IMR-90 (cell line): ENCODE measurements at places on chromosomes 3 and 15.

DNA sequence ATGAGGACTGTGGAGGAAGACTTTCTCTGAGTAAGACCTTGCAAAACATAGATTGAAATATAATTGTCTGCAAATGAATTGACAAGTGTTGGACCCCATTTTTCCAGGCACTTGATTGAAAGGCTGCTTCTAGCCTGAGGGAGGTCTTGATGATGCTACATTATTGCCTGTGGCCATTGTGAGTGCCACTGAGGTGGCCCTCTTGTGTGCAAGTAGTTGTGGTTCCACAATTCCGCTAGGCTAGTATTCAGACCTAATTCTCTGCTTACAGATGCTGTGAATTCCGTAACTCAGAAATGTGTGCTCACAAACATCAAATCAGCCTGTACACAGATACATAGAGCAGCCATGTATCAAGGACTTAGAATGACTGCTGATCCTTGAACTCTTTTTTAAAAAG, 34.7 kb downstream of the FNDC3B start:
- no peak for DNase-seq
- no peaks in the 10 kb centered on the region for H3K27me3 ChIP-seq
- peaks cover 13% of the 10 kb centered on the region for H3K36me3 ChIP-seq

DNA sequence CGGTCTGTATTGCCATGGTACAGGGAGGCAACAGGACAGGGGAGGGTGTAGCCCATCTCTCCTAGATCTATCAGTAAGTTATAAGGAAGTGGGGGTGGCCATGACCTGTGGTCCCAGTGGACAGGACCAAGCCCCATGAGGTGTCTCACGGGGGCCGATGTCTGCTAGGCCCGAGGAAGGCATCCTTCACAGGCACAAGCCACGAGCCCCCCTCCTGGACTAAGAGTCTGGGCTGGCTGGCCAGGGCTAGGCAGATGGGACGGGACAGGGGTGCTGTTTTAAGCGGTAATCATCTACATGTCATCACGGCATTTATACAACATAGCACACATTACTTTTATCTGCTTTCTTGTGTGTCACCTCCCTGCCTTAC, 2.6 kb upstream of the TBC1D2B start:
- H3K27me3 ChIP-seq = no peaks in the 10 kb centered on the region
- H3K36me3 ChIP-seq = no peaks in the 10 kb centered on the region
- no peak for DNase-seq
- no peak overlapping the region for H3K4me3 ChIP-seq

- no peak overlapping the region for H3K27ac ChIP-seq
- no peaks in the 10 kb centered on the region for H3K36me3 ChIP-seq
- no peak overlapping the region for H3K4me3 ChIP-seq
- DNase-seq = peak; percentile 81
Observed at GRCh38 chr15:70236341-70237086, 138.8 kb upstream of the TLE3 start.

- no peaks in the 10 kb centered on the region for H3K36me3 ChIP-seq
- no peak for DNase-seq
- no peaks in the 10 kb centered on the region for H3K4me1 ChIP-seq
- H3K4me3 ChIP-seq = no peak overlapping the region
Observed at GRCh38 chr3:18885612-18886011, 262.7 kb upstream of the KCNH8 start.

- H3K36me3 ChIP-seq = no peaks in the 10 kb centered on the region
- no peak overlapping the region for H3K27ac ChIP-seq
- no peaks in the 10 kb centered on the region for H3K27me3 ChIP-seq
- no peak overlapping the region for H3K4me3 ChIP-seq
- DNase-seq = no peak
Observed at GRCh38 chr3:62798000-62798399, 77.2 kb downstream of the CADPS start.

DNA sequence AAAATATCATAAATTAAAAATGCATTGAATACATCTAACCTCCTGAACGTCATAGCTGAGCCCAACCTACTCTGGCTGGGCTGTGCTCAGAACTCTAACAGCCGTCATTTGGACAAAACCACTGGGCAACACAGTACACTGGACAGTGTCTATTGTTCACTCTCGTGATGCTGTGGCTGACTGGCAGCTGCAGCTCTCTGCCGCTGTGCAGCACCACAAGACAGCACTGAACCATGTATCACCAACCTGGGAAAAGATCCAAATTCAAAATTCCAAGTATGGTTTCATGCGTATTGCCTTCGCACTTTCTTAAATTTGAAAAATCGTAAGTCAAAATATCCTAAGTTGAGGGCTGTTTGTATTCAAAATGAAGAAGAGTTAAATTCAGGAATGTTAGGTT, 145.1 kb upstream of the CNTN4 start:
- no peak overlapping the region for H3K27ac ChIP-seq
- H3K4me1 ChIP-seq = no peaks in the 10 kb centered on the region
- no peak overlapping the region for H3K4me3 ChIP-seq
- no peaks in the 10 kb centered on the region for H3K36me3 ChIP-seq

DNA sequence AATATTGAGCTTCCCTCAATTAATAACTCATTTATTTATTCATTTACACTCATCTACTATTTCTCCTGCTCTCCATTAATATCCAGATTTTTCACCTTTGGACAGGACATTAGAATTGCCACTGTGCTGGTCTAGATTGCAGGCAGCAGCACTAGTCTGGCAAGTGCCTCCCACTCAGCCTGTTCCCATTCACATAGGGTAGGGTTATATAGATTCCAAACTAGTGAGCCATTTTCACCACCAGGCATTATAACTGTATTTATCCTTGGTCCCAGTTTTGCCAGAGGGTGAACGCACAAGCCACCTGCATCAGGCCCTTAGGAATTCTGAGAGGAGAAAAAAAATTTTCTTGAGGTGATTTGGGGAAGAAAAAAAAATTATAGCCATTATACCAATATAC, 44.5 kb downstream of the ANAPC13 start:
- peak; percentile 54 for DNase-seq
- no peak overlapping the region for H3K27ac ChIP-seq
- no peak overlapping the region for H3K4me3 ChIP-seq
- H3K4me1 ChIP-seq = peaks cover 3% of the 10 kb centered on the region

DNA sequence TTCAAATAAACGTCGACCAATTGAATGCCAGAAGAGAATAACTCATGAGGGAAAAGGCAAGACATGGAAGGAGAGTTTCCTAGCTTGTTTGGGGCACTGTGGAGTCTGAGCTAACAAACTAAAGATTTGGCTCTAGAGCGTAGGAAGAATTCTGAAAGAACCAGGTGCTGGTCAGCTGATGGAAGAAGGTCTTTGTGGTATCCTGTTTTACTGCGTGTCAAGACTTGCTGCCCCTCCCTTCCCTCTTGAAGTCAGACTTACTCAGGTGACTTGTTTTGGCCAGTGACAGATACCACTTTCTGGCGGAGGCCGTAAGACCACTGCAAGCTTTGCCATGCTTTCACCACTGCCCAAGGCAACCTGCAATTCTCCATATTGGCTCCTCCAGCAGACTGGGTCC, 673 bp upstream of the HCLS1 start:
- peaks cover 28% of the 10 kb centered on the region for H3K36me3 ChIP-seq
- DNase-seq = no peak
- no peak overlapping the region for H3K27ac ChIP-seq
- H3K27me3 ChIP-seq = no peaks in the 10 kb centered on the region

DNA sequence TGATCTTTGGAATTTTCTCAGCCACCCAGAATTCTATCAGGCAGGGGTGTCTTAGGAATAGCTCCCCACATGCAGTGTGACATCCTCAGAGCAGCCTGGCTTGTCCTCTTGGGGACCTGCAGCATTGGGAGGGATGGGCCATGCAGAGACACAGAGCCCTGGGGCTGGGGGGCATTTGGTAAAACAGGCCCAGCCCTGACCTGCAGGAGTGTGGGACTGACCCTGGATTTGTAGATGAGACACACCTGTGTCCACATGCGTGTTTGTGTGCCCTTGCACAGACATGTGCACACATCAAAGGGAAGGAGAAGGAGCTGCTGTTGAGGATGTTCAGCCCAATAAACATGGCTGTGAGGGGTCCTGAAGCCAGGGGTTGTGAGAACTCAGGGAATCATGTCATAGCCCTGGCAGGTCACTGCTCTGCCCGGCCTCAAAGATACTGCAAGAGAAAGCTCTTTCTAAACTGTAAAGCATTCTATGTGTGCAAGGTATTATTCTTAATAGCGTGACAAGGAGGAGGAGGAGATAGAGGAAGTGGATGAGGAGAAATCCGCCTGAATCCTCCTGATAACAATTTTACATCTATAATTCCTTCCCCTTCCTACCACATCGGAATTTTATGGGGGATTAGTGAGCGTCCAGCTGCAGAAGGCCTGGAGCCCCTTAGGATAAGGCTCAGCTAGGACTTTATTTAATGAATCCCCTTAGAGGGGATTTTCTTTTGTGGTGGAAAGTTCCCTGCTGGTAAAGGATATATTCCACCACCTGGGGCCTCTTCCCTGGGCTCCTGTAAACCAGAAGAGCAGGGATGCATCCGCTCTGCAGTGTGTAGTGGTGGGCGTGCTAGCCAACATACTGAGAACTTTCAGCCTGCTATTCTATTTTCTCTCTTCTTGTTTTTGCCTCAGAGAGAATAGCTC, 245.5 kb downstream of the EPHB1 start:
- no peaks in the 10 kb centered on the region for H3K4me1 ChIP-seq
- no peak overlapping the region for H3K27ac ChIP-seq
- H3K36me3 ChIP-seq = no peaks in the 10 kb centered on the region
- H3K27me3 ChIP-seq = no peaks in the 10 kb centered on the region

DNA sequence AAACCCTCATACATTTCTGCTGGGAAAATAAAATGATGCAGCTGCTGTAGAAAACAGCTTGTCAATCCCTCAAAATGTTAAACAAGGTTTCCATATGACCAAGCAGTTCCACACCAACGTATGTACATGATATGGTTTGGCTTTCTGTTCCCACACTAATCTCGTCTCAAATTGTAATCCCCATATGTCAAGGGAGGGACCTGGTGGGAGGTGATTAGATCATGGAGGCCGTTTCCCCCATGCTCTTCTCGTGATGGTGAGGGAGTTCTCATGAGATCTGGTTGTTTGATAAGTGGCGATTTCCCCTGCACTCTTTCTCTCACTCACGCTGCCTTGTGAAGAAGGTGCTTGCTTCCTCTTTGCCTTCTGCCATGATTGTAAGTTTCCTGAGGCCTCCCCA, 100.6 kb upstream of the SLC24A5 start:
- DNase-seq = no peak
- H3K27ac ChIP-seq = no peak overlapping the region
- H3K27me3 ChIP-seq = peaks cover 4% of the 10 kb centered on the region; the same call in 1 of the 2 replicates
- H3K4me3 ChIP-seq = no peak overlapping the region
- H3K36me3 ChIP-seq = no peaks in the 10 kb centered on the region

GRCh38 chr15:52529341-52529924, 753 bp upstream of the MYO5A start:
- DNase-seq = no peak
- peaks cover 8% of the 10 kb centered on the region for H3K27me3 ChIP-seq
- peak overlapping the region; percentile 25 for H3K27ac ChIP-seq

DNA sequence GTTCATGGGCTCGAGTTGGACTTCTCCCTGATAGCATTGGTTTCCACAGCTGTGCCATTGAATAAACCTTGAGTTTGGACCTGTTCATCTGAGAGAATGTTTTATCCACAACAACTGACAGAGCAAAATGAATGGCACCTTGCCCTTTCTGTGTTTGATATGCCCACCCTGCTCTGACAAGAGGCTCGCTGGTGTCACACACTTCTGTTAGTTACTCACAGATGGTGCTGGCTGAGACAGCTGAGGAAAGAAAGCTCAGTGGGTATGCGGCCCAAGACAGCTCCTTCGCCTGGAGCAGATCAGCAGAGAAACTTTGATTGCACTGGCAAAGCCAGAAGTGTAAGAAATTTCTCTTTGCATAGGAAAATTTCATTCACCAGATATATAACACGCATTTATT, 2.5 kb upstream of the CAPN3 start:
- H3K27me3 ChIP-seq = no peaks in the 10 kb centered on the region
- H3K27ac ChIP-seq = no peak overlapping the region
- peaks cover 4% of the 10 kb centered on the region; the same call in 1 of the 2 replicates for H3K36me3 ChIP-seq
- H3K4me3 ChIP-seq = no peak overlapping the region
- H3K4me1 ChIP-seq = no peaks in the 10 kb centered on the region

GRCh38 chr3:129087138-129087702, 26.6 kb downstream of the GP9 start:
- peaks cover 4% of the 10 kb centered on the region for H3K4me1 ChIP-seq
- no peak overlapping the region for H3K4me3 ChIP-seq
- no peaks in the 10 kb centered on the region for H3K27me3 ChIP-seq
- DNase-seq = peak; percentile 23
- H3K27ac ChIP-seq = peak overlapping the region; percentile 20; the same call in 1 of the 2 replicates

GRCh38 chr15:73331991-73332925, 36.5 kb downstream of the HCN4 start:
- no peak for DNase-seq
- peaks cover 44% of the 10 kb centered on the region for H3K27me3 ChIP-seq
- H3K4me1 ChIP-seq = no peaks in the 10 kb centered on the region

DNA sequence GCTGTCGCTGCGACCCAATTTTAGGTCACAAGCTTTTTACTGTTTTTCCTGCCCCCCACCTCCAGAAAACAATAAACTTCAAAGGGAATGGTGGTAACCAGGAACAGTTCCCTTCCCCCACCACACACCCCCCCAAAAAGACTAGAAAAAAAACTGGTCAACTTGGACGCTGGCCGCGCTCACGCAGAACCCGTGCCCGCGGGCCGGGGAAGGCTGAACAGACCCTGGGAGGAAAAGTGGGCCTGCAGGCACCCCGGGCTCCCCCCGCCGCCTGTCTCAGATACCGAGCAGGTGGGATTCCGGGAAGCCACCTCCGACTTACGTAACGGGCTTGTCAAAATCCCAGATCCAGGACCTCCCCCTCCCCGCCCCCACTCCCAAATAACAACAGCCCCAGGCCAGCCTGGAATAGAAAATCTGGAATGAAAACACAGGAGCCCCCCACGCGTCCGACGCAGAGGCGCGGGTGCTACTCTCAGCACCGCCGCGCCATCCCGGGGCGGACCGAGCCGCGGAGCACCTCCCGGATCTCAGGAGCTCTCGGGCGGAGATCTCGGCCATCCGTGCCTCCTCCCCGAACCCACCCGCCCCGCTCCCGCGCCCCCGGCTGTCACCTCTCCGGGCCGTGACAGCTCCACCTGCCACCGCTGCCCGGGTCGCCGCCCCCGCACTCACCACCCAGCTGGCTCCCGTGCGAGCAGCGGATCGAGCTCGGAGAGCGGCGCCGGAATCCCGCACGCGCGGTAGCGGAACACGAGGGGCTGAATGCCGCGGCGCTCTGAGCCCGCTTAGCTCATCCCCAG, 557 bp downstream of the DENND4A start:
- peak overlapping the region; percentile 75 for H3K27ac ChIP-seq
- peaks cover 4% of the 10 kb centered on the region; the same call in 1 of the 2 replicates for H3K4me1 ChIP-seq
- peak overlapping the region; percentile 61 for H3K4me3 ChIP-seq
- no peaks in the 10 kb centered on the region for H3K36me3 ChIP-seq

DNA sequence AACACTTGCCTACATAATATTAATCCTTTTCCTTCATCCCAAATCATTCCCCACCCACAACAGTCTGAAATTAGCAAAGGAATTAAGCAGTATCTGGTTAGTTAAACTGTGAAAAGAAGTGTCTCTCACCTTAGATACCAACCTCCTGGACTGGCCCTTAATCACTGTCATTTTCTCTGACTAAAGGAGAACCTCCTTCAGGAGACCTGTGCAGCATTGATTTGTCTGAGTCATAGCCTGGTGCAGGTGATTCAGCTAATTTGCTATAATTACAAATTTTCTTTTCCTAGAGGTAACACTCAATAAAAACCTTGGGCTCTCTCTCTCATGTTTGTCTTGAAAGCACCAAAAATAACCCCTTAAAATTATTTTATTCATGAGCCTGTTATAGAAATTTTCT, 279.8 kb upstream of the SEMA6D start:
- H3K27ac ChIP-seq = no peak overlapping the region
- no peak overlapping the region for H3K4me3 ChIP-seq
- peaks cover 20% of the 10 kb centered on the region for H3K4me1 ChIP-seq
- no peaks in the 10 kb centered on the region for H3K36me3 ChIP-seq
